Fibroblast of skin of right quadriceps (primary cell): ENCODE measurements at places on chromosomes 6 and 20.

- DNase-seq: no peak
These were observed 36.7 kb downstream of the JAG1 start for GRCh38 chr20:10637031-10637559.

DNA sequence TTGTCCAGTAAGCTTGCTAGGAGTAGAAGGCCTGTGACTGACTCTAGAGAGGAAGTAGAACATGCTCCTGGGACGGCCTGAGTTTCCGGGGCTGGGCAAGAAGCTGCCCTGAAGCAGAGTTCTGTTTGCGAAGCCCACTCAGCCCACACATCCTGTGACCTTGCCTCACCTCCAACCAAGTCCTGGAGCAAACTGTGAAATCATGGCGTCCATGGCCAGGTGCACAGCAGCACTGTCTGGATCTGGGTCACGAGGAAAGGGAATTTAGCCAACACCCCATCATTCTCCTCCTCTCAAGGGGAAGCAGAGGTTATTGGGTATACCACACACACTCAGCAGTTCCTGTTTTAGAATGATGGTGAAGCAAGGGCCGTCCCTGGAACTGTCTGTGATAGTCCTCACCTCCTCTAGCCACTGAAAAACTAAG is 87.5 kb downstream of the CRYBG1 start:
- DNase-seq: no peak

DNA sequence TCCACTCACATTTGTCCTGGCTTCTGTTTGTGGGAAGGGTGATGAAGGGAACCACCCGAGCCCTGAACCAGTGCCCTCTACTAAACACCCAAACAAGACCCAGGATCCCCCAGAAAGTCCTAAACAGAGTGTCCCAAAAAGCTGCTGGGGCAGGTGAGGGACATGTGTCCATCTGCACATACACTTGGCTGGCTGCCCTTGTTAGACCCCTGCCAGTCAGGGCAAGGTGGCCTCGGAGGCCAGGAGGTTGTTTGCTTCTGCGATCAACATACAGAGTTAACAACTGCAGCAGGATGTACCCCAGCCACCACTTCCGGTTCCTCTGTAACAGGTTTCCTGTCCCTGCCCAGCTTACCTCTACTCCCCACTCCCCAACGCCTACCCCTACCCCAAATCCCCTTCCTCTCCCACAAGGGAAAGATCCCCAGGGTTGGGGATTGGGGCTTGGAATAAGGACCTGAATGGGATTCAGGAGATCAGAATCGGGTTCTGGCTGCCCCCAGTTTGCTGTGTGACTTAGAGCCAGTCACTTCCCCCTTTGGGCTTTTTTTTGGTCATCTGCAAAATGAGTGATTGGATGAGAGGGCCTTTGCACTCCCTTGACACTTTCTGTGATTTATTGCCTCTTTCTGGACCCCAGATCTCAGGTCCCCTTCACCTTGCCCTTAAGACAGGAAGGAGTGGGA is 13.9 kb downstream of the DEF6 start:
- DNase-seq: no peak

GRCh38 chr20:57653910-57654309 is 33.7 kb upstream of the ZBP1 start:
- no peak for DNase-seq

GRCh38 chr20:57671662-57672061 is 38.2 kb downstream of the PMEPA1 start:
- no peak for DNase-seq

GRCh38 chr6:151084275-151084674 is 155.5 kb upstream of the AKAP12 start:
- DNase-seq: no peak

- no peak for DNase-seq
These were observed 3.0 kb downstream of the HLA-E start for GRCh38 chr6:30491991-30492952.

DNA sequence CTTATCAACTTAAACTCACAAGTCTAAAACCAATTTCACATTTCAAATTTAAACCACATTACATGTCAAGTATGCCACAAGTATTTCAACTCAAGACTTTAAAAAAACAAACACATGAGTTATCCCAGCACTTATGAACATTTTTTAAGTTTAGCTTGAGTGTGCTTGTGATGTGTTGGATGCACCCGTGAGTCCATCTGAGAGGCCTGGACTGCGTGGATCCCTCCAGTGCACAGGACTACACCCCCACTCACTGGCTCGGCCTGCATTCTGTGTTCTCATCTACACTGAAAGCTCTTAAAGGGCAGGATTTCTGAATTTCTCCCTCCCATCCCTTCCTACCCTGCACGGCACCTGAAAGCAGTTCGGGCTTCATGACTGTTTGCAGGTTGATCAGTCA is 128.8 kb upstream of the CD93 start:
- DNase-seq: no peak

DNA sequence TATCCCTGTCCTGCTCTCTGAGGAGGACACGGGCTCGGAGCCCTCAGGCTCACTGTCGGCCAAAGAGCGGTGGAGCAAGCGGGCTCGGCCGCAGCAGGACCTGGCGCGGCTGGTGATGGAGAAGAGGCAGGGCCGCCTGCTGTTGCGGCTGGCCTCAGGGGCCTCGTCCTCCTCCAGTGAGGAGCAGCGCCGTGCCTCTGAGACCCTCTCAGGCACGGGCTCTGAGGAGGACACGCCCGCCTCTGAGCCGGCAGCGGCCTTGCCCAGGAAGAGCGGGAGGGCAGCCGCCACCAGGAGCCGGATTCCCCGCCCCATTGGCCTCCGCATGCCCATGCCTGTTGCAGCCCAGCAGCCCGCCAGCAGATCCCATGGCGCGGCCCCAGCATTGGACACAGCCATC is 14.2 kb upstream of the SLC22A7 start:
- DNase-seq: no peak

GRCh38 chr6:131717836-131718542 is 7.2 kb upstream of the CTAGE9 start:
- DNase-seq: no peak

DNA sequence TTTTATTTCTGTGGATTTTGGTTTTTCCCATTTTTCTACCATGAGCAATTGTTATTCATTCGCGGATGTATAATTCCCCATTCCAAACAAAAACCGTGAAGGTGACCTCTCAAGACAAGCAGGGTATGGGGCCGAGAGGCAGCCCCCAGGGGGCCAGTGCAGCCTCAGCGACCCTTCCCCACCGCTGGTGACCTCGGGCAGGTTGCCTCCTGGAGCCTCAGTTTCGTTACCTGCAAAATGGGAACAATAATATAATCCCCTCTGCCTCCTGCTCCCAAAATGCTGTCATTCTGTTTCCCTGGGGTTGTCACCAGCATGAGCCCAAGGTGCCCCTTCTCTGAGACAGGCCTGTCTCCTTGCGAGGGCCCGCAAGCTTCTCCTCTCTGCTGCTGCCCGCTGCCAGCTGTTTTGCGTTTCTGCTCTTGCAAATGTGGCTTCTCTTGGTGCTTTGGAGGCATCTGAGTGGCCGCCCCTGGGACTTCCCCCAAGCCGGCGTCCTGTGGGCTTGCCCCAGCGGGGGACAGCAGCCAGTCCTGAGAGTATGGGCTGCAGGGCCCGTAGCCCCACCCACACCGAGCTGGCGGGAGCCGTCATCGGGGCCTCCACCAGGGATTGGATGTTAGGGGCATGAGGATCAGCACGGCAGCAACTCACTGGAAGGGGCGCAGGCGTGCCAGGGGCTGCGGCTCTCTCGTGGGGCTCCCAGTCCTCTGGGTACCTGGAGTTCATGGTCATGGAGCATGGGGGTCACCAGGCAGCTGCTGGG is 161.9 kb downstream of the TAF4 start:
- DNase-seq: no peak

GRCh38 chr20:50246367-50247195 is 56.0 kb downstream of the CEBPB start:
- no peak for DNase-seq

- no peak for DNase-seq
These were observed 280.4 kb downstream of the PTPRK start for GRCh38 chr6:128240024-128240428.

GRCh38 chr6:73027691-73028090 is 197.6 kb downstream of the KHDC1L start:
- DNase-seq: no peak

DNA sequence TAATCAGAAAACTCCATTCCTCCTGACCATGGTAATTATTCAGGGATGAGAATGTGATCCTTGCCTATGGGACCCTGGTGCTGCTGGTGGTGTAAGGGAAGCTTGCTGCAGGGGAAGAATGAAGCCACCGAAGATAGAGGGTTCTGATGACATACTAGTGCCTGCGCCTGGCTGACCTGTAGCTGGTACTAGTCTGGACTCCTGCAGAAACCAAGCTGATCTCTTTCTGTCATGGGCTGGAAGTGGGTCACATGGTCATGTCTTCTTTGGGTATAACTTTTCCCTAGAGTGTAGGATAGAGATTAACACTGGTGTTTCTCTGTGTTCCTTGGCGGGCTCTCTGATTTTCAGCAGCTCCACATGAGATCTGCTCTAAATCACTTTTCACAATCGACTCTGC is 8.6 kb upstream of the SLC4A11 start:
- DNase-seq: no peak

DNA sequence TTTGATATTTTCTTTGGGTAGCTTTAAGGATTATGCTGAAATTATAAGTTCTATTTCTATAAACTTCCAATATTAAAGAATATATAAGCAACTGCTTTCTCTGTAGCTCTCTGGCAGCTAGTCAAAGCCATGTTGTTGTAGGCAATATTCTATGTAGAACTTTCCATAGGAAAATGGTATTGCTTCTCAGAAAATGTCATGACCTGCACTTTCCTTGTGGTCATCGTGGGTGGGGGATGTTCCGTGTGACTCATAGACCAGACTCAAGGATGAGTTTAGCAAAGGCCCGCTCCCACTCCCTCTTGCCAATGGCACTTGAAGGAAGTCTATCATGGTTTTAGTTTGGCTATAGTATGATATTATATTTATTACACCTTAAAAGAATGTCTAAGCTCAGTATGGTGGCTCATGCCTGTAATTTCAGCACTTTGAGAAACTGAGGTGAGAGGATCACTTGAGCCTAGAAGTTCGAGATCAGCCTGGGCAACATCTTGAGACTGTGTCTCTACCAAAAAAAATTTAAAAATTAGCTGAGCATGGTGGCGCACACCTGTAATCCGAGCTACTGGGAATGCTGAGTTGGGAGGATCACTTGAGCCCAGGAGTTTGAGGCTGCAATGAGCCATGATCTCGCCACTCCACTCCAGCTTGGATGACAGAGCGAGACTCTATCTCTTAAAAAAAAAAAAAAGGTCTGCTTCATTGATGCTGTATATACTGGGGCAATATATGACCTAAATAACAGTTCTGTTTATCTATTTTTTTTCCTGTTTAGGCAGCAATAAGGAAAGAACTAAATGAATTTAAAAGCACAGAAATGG is 36.6 kb upstream of the LTV1 start:
- peak; percentile 61 for DNase-seq

DNA sequence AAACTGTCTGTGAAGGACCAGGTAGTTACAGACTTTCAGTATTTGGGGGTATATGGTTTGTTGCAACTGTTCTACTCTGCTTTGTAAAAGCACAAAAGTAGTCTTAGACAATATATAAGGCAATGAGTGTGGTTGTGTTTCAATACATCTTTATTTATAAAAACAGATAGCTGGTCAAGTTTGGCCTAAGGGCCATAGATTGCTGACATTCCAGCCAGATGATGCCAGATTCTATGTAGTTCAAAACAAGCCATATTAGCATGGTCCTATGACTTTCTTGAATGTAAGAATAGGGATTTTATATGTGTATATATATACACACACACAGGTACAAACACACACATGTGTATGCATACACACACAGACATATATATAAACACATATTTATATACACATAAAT is 201.8 kb downstream of the GRIK2 start:
- no peak for DNase-seq
